ENCODE measurements at places on chromosomes 3 and 15. TPM values are rescaled to one million over a fixed set of nuclear protein-coding genes. Genes with fewer than 3 reads are reported as not detected.

GRCh38 chr3:129673012-129673411 is 66.5 kb upstream of the PLXND1 start:
- DNase-seq: no peak

GRCh38 chr3:132641837-132642538 is 17.6 kb downstream of the ACAD11 start:
- DNase-seq: no peak

Gene CPA3
- total RNA-seq: not detected

DNA sequence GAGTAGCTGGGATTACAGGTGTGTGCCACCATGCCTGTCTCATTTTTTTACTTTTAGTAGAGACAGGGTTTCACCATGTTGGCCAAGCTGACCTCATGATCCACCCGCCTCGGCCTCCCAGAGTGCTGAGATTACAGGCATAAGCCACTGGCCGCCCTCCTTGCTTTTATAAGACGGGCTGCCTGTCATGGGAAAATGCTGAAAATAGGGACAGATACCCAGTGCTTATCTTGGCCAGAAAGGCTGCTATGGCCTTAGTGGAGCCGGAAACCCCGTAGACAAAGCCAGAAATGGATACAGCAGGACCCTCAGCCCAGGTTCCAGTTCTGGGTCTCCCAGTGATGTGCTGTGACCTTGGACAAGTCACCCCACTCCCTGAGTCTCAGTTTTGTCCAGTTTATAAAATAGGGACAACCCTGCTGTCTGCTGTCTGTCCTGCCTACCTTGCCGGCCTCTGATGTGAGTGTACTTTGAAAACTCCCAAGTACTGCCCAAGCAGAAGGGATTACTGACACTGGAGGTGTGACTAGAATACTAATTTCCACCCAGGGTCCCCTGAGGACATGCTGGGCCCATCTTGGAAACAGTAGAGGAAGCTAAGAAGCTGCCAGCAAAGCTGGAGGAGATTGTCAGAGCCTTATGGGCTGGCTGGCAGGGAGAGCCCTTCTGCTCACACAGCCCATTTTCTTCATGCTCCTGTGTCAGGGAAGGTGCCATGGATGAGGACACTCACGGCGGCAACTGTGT is 59.6 kb downstream of the BDH1 start:
- no peak for DNase-seq

Gene DCBLD2
- total RNA-seq: 23.8 TPM
